HT1080 (cell line): ENCODE measurements at places on chromosomes 12 and 14. TPM values are rescaled to one million over a fixed set of nuclear protein-coding genes. Genes with fewer than 3 reads are reported as not detected.

ARHGEF40 gene
- 16.5 and 18.8 TPM in 2 replicates for total RNA-seq

EPYC gene
- not detected in 2 replicates for total RNA-seq

GRCh38 chr14:57246933-57247657 lies 21.6 kb downstream of the EXOC5 start:
- no peak for DNase-seq

ACIN1 gene
- 78.0 and 89.7 TPM in 2 replicates for total RNA-seq

DNA sequence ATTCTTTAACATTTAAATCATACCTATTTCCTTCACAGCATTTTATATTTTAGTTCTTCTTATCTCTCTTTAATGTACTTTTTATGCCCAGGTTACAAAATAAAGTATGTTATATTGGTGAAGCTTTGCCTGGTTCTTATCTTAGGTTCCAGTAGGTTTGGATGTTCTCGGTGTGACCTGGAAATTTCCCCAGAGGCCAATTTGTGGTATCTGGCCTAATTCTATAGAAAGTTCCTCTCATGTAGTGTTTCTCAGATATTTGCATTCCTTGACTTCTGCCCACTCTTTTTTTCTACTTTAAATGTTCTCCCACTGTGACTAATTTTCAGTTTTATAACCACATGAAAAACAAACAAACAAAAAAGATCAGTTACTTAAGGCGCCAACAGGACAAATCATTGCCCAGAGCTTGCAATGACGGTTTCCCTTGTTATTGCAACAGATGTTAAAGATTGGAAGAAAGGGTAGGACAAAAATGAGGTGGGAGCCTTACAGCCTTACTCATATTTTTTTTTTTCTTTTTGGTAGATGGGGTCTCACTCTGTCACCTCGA lies 41.2 kb upstream of the PPM1H start:
- no peak for DNase-seq

MUCL1 gene
- not detected in 2 replicates for total RNA-seq

PMEL gene
- total RNA-seq: 1.1 and 3.3 TPM in 2 replicates

RGS6 gene
- not detected in 2 replicates for total RNA-seq

MFAP5 gene
- total RNA-seq: not detected in 2 replicates

DNA sequence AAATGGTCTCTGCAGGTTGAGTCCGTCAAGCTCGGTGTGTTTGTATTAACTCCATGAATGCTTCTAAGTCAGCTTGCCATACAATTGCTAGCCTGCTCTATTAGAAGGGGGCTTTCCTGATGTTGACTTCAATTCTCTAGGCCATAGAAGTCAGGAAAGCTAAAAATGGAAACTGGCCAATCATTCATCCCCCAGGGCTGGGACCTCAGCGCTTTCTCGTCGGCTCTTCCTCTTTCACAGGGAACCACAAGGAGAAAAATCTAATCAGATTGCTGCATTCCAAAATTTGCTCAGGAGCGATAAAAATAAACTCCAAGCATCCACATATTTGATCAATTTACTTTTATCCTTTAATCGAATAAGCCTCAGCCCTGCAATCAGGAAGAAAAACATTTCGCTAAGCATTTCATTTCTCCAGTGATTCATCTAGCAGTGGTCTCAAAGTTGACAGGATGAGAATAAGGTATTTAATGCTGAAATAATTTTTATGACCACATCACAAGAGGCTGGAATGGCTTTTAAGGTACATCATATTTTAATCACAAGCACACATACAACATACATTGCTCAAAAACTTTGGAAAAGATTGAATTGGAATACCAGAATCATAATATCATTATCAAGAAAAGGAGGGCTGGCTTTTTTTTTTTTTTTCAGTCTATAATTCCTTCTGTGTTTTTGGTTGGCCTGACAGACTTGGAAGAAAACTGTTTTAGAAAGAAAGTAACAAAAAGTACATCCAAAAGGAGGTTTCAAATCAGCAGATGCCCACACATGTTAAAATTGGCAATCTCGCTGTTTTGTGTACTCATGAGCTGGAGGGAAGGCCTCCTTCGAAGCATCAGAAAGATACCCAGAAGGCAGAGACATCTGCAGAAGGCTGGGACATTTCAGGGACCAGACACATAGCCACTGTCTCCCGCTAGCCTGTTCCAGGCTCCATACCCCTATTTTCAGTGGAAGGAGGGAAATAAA lies 316.3 kb downstream of the NUAK1 start:
- DNase-seq: no peak

GRCh38 chr14:24903337-24903736 lies 146.6 kb downstream of the STXBP6 start:
- peak; percentile 69 for DNase-seq

HNRNPC gene
- 1,396 and 1,870 TPM in 2 replicates for total RNA-seq

ETFRF1 gene
- total RNA-seq: 6.5 and 7.6 TPM in 2 replicates

FGF23 gene
- not detected in 2 replicates for total RNA-seq
